Thoracic aorta (tissue), 2 donors: ENCODE measurements at places on chromosomes 1 and 21. TPM values are rescaled to one million over a fixed set of nuclear protein-coding genes. Genes with fewer than 3 reads are reported as not detected.

GRCh38 chr1:15425958-15426357 is 12.3 kb upstream of the CTRC start:
- no peak for DNase-seq

GRCh38 chr1:173476197-173476664 is 904 bp upstream of the PRDX6 start:
- DNase-seq, result no peak

DNA sequence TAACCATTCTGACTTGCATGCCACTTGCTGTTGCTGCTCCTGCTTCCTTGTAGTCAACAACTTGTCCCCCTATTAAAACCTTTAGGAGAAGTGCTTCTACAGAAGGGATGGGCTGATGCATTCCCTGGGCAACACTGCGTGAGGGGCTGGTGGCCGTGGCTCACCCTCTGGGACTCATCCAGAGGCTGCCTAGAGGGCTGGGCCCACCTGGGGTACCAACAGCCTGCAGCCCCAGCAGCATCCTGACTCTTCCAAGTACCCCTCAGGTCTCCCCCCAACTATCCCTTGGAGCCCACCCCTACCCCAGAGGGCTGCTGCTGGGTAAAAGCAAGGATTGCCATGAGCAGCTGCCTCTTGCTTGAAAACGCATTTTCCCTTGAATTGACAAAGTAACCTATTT is 34.7 kb upstream of the LHX4 start:
- DNase-seq, result no peak

- DNase-seq, result no peak
Observed at GRCh38 chr1:29639156-29639736, 402.9 kb downstream of the PTPRU start.

GRCh38 chr1:178940068-178940765 is 69.3 kb upstream of the ANGPTL1 start:
- no peak for DNase-seq

GRCh38 chr1:51264451-51264850 is 28.4 kb downstream of the RNF11 start:
- no peak for DNase-seq

GRCh38 chr1:79777481-79778219 is 771.1 kb upstream of the ADGRL4 start:
- DNase-seq, result no peak

DNA sequence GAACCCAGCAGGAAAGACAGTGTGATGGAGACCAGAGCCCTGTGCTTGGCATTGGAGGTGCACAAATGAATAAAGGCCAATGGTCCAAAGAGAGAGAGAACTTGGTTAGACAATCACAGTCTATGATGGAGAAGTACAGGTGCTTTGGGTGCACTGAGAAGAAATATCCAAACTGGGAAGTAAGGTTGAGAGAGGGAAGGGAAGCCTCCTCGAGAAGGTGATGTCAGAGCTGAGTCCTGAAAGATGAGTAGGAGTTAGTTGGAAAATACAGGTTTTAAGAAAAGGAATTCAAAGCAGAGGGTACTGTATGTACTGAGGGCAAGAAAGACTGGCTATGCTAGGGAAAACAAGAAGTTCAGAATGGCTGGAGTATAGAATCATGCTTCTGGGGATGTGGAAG is 94.1 kb upstream of the CD53 start:
- no peak for DNase-seq

GRCh38 chr21:41976611-41977010 is 22.8 kb upstream of the C2CD2 start:
- no peak for DNase-seq

DNA sequence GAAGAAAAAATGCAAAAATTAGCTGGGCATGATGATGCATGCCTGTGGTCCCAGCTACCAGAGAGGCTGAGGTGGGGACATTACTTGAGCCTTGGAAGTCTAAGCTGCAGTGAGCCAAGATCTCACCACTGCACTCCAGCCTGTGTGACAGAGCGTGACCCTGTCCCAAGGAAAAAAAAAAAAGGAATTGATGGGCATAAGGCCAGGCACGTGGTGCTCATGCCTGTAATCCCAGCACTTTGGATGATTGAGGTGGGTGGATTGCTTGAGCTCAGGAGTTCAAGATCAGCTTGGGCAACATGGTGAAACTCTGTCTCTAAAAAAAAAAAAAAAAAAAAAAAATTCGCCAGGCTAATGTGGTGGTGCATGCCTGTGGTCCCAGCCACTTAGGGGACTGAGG is 55.8 kb upstream of the ATP2B4 start:
- DNase-seq, result no peak

DNA sequence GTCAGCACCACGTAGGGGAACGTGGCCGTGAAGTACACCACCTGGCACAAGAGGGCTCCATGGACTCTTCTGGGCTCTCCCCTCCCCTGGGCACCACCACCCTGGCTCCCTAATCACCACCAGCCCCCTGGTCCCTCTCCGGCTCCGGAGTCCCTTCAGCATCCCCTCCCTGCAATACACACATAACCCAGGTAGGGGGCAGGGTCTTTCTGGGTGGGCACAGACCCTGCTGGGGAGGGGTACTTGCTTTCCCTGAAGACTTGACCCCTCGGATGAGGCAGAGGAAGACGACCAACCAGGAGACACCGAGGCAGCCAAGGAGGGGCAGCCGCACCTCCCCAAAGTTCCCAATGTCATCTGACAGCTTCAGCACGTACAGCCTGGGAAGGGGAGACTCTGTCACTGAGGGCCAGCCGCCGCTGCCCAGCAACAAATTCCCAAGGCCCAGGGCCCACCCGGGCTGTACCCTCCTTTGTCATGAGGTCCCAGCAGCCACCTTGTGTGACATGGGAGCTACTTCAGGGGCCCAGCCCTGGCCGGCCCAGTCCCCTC is 11.3 kb downstream of the CCDC24 start:
- no peak for DNase-seq

GRCh38 chr21:17901458-17902079 is 82.4 kb upstream of the C21orf91 start:
- no peak for DNase-seq

- no peak for DNase-seq
Observed at GRCh38 chr1:71071720-71072119, 9.1 kb downstream of the ZRANB2 start.

DNA sequence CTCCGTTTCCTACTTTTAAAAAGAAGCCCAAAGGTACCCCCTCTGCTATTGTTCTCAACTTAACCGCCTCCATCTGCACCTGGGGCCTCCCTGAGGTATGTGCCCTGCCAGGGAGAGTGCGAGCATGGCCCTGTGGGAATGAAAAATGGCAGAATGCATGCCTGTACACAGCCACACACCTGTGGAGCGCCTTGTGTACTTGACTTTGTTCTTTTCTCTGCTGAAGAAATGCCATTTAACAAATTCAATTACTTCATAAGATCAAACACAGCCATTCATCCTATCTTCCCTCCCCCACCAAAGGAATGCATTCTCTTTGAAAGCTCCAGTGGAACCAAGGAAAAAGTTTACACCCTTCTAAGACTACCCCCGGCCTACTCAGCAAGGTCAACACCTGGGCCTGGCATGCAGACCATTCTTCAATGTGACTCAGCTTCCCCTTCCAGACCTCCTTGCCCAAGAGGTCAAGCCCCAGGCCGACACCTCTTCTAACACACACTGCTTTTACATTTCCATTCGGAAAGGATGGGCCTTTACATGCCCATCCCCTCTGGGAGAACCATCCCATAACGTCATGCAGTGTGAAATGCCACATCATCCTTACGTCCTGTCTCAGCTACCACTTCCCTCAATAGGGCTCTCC is 123.7 kb downstream of the SMYD2 start:
- DNase-seq, result no peak

DNA sequence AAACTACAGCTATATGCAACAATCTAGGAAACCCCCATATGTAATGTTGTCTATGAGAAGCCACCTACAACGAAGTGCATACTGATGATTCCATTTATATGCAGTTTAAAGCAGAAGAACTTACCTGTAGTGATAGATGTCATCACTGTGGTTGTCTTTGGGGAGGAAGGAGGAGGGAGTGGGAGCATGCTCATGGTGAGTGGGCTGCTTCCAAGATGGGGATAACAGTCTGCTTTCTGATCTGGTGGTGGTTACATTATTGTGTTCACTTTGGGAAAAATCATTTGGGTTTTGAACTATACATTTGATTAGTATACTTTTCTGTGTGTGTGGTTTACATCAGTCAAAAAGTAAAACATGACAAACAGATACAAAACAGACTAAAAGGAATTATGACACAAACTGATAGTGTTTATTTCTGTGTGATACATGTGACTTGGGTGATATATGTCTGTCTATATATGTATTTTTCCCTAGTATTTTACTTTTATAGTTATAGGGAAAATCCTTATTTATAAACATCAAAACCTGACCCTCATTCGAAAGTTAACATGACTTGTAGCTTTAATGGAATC is 184.7 kb downstream of the VPS13D start:
- no peak for DNase-seq

DNA sequence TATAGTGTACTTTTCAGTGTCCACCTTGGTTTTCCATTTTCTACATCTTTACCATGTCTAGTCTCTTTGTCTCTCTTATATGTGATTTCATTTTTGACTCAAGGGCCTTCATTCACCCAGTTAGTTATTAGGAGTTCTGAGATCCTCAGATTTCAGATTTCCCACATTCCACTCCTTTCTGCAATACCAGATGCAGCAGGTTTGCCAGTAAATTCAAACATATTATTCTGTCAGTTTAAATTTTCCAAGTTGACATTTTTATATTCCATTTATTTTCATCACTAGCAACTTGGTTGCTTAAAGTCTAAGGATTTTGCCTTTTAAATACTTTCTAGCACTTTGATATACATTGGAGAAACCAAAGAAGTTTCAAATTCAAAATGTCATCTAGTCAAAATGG is 42.4 kb downstream of the ABL2 start:
- DNase-seq, result no peak

- no peak for DNase-seq
Observed at GRCh38 chr1:230242326-230242725, 175.3 kb downstream of the GALNT2 start.

DNA sequence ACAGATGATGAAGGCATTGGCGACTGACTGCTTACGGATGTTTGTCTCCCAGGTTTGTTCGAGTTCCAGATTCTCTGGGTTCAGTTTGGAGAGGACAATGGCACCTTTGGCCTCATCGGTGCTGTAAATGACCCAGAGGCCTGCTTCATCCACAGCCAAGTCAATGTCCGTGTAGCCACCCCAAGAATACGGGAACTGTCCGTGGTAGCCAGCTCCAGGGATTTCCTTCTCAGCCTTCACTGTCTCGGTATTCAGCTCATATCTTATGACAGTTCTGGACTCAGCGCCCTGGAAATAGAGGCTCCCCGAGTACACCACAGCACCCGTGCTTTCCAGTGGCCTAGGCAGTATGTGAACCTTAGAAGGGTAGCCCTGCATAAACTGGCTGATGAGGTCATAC is 14.1 kb downstream of the MYOCOS start:
- no peak for DNase-seq

- DNase-seq, result no peak
Observed at GRCh38 chr1:19462781-19463503, 22.4 kb downstream of the CAPZB start.

DNA sequence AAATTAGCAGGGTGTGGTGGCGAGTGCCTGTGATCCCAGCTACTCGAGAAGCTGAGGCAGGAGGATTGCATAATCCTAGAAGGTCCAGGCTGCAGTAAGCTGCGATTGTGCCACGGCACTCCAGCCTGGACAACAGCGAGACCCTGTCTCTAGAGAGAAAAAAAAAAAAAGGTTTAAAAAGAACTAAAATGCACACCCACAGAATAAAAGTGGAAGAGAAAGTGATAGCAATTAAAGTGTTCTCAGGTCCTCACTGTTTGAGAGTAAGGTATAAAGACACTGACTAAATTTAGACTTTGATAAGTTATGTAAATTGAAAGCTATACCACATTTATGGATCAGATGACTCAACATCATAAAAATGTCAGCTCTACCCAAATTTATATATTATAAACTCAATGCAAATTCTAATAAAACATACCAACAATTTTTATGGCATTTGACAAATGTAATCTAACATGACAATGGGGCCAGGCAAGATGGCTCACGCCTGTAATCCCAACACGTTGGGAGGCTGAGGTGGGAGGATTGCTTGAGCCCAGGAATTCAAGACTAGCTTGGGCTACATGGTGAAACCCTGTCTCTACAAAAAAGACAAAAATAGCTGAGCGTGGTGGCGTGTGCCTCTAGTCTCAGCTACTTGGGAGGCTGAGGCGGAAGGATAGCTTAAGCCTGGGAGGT is 11.8 kb downstream of the ZBTB17 start:
- DNase-seq, result no peak

- DNase-seq, result no peak
Observed at GRCh38 chr1:101205457-101205856, 31.4 kb upstream of the S1PR1 start.

DNA sequence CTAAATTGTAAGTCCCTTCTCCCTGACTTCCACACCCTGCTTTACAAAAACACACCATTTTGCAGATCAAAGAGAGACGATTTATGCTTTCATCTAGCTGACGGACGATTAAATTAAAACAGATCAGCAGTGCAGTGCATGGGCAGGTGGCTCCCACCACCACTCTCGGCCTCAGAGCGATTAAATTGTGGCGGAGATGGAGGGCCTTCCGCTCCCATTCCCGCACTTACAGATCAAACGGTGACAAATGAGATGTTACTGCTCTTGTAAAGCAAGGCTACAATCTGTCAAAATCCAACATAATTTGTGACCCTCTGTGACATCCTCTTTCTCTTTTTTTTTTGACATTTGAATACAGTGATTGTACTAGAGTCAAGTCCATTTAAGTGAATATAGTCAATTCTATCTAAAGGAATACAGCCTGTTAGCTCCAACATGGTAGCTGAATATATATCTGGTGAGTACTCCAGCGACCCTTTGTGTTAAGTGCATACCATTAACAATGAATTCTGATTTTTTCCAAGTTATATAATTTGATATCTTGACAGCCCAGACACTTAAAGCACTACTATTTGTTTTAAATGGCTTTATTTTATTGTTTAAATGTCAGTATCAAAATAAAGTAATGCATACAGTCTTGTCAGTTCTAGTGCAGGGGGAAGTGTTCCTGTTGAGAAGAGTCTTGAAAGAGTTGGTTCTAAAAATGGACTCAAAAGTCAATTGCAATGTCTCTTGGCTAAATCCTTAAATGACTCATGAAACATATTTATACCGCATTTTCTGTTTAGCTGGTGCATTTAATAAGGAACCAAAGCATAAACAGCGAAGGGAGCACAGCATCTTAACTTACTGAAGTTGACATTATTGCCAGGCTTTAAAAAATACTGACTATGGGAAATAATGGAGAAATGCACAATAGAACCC is 109.0 kb downstream of the ESRRG start:
- no peak for DNase-seq

GRCh38 chr21:42118901-42119300 is 47.8 kb downstream of the UMODL1 start:
- DNase-seq, result no peak

The PHC2 gene
- 174 TPM for total RNA-seq

The CDK18 gene
- total RNA-seq, result 18.6 TPM

The ALG14 gene
- total RNA-seq, result 1.6 TPM

The SELL gene
- 8.5 TPM for total RNA-seq

The BRINP3 gene
- 6.0 TPM for total RNA-seq

The ADAMTSL4 gene
- total RNA-seq, result 28.4 TPM

The ARMH1 gene
- total RNA-seq, result 0.81 TPM

The FLG2 gene
- total RNA-seq, result 2.6 TPM

The AHDC1 gene
- total RNA-seq, result 38.3 TPM

The TNNT2 gene
- not detected for total RNA-seq

The KIF26B gene
- total RNA-seq, result 0.41 TPM
